Stimulated activated CD4-positive, alpha-beta T cell treated with anti-CD3 and anti-CD28 coated beads, Interleukin-4, amount 100 ng/mL, for 4 hours (primary cell): ENCODE measurements at places on chromosomes 1 and 21.
A peak's percentile ranks its signal among the peaks of the same experiment; 100 is the strongest.

DNA sequence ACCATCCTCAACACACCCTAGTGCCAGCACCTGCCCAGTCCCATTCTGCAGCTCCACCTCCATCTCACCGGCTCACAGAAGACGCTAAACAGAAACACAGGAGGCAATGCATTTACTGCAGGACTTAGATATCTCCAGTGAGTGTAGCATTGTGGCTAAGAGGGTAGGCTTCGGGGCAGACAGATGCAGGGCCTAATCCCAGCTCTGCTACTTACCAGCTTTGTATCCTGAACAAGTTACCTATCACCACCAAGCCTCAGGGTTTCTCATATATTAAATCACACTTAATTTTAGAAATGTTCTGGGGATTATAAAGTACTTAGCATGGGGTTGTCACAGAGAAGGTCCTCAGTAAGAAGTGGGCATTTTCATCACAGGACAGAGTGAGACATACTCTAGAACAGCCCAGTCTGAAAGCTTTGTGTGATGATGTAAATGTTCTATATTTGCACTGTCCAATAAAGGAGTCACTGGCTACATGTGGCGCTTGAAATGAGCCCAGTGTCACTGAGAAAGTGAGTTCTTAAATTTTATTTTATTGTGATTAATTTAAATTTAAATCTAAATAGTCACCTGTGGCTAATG is 149.3 kb upstream of the C8B start:
- no peak for DNase-seq

DNA sequence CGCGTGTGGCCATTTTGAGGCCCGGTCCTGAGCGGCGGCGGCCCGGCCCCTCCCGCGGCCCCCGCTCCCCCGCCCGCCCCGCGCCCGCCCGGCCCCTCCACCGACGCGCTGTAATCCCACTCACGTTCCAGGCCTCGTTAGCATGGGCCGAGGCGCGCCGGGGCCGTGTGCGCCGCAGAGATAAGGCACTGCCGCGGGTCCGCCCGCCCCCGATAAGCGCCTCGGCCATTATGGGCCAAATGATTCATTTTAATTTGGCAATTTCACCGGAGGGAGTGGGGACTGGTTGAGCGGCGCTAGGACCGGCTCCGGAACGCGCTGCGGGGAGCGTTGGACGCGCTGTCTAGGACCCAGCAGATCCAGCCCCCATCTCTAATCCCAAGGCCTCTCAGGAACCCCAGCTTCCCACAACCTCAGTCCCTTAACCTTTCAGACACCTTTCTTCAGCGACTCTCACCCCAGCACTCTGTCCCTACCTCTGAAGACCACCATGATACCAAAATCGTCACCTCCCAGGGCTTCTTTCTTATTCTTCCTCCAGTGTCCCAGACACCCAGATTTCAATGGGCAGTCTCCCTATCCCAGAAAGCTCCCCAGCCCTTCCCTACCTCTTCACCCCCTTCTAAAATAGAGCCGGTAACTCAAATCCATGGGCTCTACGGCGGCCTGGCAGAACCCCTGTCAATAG is at the start of gene TAL1:
Gene TAL1 (minus strand): TSS at position 39 of the 688 bp plus-strand sequence. CDS start 6,337 bp downstream, outside the sequence.
- no peak for DNase-seq

GRCh38 chr1:231463541-231463940 is 41.5 kb upstream of the EGLN1 start:
- DNase-seq = no peak

GRCh38 chr1:40058453-40059337 is 18.2 kb downstream of the CAP1 start:
- DNase-seq = no peak

DNA sequence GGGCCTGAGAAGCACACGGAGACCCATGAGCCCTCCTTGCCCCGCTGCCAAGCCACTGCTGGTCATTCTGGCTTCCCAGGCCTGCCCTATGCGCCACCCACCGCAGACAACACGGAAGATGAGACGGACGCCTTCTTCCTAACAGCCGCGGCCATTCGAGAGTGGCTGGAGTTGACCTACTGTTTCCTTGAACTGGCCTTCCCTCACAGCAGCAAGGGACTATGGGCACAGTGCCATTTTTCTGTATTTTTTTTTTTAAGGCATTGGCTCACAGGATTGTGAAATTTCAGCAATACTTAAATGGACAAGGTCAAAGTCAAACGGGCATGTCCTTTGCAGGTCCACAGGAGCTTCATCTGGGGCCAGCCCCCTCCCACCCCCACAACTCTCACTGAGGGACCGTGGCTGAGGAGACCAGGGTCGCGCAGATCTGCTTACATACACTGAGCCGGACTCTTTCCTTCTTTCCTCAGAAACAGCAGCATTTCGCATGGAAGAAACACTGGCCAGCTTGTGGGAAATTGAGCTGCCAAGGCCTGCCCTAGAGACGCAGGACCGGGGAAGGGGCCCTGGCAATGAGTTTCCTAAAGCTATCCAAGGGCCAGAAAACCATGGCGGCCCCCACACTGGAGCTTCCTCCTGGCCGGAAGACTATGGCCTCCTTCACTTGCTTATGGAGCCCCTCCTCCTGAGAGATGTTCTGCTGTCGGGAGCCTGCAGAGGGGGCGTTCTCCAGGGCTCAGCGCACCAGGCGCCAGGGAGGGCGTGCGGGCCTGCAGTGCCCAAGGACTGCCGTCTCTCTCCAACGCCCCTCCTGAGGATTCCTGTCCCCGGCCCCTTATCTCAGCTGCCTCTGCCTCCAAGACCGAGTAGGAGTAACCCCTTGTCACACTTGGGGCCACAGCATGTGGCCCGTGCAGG is 98.9 kb downstream of the PGBD5 start:
- no peak for DNase-seq

GRCh38 chr1:170881268-170882265 is 53.8 kb upstream of the MROH9 start:
- DNase-seq = no peak

- no peak for DNase-seq
Observed at GRCh38 chr1:191350938-191351337, 807.3 kb upstream of the RGS18 start.

GRCh38 chr1:98947071-98947470 is 57.6 kb downstream of the PLPPR5 start:
- DNase-seq = no peak

GRCh38 chr1:89723863-89724262 is 90.9 kb downstream of the LRRC8C start:
- DNase-seq = no peak

- no peak for DNase-seq
Observed at GRCh38 chr1:14371771-14372497, 226.6 kb upstream of the KAZN start.

DNA sequence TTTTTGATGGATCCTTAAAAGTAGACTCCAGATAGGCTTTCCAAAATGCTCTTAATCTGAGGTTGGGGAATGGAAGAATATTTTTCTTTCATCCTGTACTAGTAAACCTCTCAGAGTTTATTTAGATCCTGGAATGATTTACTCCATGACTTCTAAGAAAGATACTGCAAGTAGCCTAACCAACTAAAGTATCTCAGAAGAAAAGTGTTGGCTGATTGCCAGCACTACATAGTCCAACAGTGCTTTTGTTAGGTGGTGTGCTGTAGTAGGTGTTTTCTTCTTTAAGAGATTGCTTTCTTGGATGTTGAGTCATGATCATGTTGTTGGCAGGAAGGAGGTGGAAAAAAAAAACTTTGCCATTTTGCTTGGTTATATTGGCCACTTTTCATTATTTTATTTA is 119.8 kb downstream of the OSBPL9 start:
- no peak for DNase-seq

- no peak for DNase-seq
Observed at GRCh38 chr1:233587958-233588799, 25.7 kb upstream of the KCNK1 start.

- no peak for DNase-seq
Observed at GRCh38 chr1:109322974-109323373, 16.2 kb upstream of the MYBPHL start.

GRCh38 chr1:99621340-99621901 is 24.5 kb upstream of the PALMD start:
- DNase-seq = no peak

GRCh38 chr1:116850436-116850835 is 59.3 kb upstream of the PTGFRN start:
- DNase-seq = no peak

DNA sequence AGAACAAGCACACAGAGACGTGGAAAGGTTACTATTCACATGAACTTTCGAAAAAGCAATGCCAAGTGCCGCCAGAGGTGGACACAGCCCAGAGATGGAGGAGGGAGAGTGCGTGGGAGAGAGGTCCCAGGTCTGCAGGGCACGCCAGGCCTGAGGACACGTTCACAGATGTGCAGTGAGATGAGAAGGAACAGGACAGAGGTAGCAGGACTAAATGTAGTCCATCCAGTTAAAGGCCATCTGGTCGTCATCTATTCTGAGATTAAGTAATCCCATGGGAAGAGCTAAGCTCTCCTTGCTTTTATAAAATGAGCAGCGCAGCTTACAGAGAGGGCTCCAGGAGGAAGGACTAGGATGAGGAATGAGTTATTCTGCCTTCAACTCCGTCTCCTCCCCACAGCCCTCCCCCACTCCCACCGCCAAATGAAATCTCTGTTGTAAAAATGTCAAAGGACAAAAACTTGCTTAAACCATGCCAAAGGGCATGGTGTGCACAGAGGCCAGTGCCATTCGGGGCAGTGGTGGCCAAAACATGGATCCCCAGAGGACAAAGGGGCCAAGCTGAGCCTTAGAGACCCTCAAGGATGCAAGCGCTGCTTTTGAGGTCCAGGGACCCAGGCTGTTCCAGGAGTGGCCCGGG is 85.4 kb upstream of the SLC25A33 start:
- no peak for DNase-seq

DNA sequence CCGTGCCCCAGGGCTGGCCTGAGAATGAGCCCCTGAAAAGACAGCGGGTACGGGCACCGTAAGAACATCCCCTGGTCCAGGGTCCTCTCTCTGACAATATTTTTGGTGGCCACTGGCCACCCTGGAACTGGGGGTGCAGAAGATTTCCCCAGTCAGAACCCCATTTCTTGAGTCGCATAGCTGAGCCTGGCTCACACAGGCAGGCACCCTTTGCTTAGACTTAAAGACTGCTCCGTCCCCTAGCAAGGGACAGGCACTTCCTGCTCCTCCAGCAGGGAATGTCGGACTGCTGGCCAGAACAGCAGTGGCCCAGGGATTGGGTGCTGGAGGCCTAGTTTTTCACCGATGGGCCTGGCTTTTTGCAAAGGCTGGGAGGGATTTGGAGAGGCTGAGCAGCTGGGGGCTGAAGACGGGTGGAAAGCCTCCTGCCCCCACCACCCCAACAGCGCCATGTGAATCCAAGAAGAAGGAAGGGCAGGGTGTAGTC is 4.3 kb downstream of the OLIG2 start:
- DNase-seq = no peak

DNA sequence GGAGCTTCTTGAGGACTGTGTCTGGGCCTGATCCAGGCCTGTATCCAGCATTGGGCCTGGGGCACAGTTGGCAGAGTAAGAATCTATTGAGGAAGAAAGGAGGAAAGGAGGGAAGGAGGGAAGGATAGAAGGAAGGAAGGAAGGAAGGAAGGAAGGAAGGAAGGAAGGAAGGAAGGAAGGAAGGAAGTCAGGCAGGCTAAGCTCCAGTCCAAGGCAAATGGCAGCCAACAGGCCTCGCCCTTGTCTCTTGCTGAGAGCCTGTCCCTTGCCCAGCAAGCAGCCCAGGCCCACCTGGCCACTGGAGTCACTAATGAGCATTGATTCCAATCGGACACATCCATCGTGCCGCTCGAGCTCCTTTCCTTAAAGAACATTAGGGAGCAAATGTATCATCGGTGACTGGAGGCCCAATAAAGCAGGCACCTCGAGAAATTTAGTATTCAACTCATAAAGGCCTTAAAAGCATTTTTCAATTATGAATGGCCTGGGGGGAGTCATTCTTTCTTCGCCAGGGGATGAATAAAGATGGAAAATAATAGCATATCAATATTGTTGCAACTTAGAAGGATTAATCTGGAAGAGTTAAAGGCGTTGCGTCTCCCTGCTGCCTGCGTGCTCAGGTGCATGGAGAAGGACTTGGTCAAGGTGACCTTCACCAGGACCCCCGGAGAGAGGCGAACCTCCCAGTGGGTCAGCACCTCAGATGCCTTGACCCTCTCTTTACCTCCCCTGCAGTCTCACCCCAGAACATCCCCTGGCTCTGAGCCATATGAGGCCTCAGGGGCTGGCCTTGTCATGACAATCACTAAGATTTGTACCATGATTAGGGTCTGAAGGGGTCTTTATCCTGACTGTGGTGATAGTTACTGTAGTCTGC is 144.5 kb upstream of the RUNX3 start:
- DNase-seq = no peak

DNA sequence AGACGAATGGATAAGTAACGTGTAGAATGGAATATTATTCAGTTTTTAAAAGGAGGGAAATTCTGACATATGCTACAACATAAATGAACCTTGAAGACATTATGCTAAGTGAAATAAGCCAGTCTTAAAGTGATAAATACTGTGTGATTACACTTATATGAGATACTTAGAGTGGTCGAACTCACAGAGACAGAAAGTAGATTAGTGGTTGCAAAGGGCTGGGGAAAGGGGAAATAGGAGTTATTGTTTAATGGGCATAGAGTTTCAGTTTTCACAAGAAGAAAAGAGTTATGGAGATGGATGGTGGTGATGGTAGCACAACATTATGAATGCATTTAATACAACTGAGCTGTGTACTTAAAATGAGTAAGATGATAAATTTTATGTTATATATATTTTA is 14.7 kb upstream of the AHCYL1 start:
- no peak for DNase-seq

GRCh38 chr1:15277447-15277838 is 30.4 kb downstream of the FHAD1 start:
- no peak for DNase-seq

DNA sequence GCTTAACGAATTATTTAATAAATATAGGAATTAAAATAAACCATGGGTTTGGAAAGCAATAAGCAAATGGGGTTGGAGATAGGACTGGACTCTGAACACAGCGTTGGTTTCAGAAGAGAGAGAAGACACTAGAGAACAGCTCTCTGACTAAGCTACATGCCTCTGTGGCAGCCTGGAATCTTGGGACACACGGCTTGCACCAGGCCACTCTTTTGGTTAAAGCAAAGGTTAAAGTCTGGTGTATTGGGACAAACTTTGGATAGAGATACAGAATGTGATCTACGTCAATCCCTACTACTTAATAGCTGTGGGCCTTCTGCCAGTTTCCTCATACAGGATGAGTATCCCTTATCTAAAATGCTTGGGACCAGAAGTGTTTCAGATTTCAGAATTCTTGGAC is 49.7 kb upstream of the HSD17B7 start:
- no peak for DNase-seq

DNA sequence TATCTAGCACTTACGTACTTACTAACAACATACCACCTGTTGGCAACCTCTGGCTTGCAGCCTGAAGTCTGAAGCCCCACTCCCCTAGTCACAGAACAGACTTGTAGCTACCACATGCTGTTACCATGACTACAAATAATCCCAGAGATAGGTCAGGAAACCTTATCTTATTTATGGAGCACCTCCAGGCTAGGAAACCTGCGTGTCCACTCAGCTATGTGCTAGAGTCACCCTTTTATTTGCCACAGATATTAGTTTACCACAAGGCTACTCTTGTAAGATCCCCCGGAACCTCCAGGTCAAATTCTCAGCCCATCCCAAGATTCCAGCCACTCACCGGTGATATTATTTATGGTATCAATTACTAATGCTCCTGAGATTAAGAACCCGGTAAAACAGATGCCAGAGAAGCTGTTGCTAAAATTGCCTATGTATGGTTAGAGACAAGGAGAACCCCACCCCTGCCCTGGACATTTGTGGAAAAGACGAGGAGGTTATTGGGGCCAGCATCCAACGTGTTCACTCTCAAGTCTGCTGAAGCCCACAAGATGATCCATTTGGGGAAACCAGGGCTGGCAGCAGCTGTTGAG is 116.5 kb downstream of the TBX15 start:
- DNase-seq = no peak

GRCh38 chr1:41017141-41018017 is 4.1 kb downstream of the SLFNL1 start:
- no peak for DNase-seq

- peak; percentile 85 for DNase-seq
Observed at GRCh38 chr21:39379986-39380891, 31.4 kb upstream of the HMGN1 start.
